ENCODE measurements at places on chromosomes 1 and 21. TPM values are rescaled to one million over a fixed set of nuclear protein-coding genes. Genes with fewer than 3 reads are reported as not detected.

DNA sequence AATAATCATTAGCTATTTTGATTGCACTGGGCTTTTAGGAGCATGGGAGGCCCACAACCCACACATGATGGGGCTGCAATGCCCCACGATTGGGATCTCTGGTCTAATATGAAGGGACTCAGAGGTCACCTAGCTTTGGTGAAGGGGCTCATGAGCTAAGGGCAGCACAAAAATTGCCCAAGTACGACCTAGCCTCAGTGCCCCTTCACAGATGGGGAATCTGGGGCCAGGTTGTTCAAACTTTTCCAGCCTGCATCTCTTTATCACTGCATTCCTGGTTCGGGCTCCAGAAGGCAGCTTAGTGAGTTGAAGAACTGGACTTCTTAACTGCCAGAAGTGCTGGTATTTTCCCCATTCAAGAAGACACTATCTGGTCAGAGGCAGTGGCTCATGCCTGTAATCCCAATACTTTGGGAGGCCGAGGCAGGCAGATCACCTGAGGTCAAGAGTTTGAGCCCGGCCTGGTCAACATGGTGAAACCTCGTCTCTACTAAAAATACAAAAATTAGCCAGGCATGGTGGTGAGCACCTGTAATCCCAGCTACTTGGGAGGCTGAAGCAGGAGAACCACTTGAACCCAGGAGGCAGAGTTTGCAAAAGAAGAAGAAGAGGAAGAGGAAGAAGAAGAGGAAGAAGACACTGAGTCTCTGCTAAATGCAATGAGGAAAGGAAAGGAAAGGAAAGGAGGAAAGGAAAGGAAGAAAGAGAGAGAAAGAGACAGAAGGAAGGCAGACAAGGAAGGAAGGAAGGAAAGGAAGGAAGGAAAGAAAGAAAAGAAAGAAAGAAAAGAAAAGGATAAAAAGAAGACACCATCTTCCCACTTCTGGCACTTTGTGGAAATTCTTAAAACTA lies 258.5 kb upstream of the IRF2BP2 start:
- H3K36me3 ChIP-seq: no peaks in the 10 kb centered on the region
- no peak for DNase-seq
- H3K4me1 ChIP-seq: peaks cover 64% of the 10 kb centered on the region
- no peak overlapping the region for H3K27ac ChIP-seq

GRCh38 chr21:36914244-36915013 lies 52.0 kb downstream of the HLCS start:
- peaks cover 19% of the 10 kb centered on the region for H3K4me1 ChIP-seq
- DNase-seq: no peak
- no peak overlapping the region for H3K4me3 ChIP-seq
- no peak overlapping the region for H3K27ac ChIP-seq
- no peaks in the 10 kb centered on the region for H3K36me3 ChIP-seq
- H3K27me3 ChIP-seq: no peaks in the 10 kb centered on the region

GRCh38 chr1:204480515-204480914 lies 14.1 kb downstream of the PIK3C2B start:
- no peaks in the 10 kb centered on the region for H3K27me3 ChIP-seq
- H3K4me1 ChIP-seq: peaks cover 95% of the 10 kb centered on the region
- peak overlapping the region; percentile 71 for H3K27ac ChIP-seq
- H3K36me3 ChIP-seq: no peaks in the 10 kb centered on the region
- DNase-seq: no peak

DNA sequence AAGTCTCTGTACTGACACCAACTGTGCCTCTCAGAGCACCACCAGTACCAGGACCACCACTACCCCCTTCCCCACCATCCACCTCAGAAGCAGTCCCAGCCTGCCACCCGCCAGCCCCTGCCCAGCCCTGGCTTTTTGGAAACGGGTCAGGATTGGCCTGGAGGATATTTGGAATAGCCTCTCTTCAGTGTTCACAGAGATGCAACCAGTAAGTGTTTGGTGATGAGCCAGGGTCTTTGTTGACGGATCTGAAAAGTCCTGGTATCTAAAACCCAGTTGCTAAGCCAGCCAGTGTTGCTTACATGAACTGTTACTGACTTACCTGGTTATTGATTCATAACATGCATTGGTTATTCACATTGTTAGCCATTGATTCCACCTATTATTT lies 1.1 kb downstream of the C1orf56 start:
- peak overlapping the region; percentile 94 for H3K27ac ChIP-seq
- peaks cover 51% of the 10 kb centered on the region for H3K4me1 ChIP-seq
- DNase-seq: no peak
- H3K36me3 ChIP-seq: peaks cover 22% of the 10 kb centered on the region
- H3K4me3 ChIP-seq: peak overlapping the region; percentile 96

DNA sequence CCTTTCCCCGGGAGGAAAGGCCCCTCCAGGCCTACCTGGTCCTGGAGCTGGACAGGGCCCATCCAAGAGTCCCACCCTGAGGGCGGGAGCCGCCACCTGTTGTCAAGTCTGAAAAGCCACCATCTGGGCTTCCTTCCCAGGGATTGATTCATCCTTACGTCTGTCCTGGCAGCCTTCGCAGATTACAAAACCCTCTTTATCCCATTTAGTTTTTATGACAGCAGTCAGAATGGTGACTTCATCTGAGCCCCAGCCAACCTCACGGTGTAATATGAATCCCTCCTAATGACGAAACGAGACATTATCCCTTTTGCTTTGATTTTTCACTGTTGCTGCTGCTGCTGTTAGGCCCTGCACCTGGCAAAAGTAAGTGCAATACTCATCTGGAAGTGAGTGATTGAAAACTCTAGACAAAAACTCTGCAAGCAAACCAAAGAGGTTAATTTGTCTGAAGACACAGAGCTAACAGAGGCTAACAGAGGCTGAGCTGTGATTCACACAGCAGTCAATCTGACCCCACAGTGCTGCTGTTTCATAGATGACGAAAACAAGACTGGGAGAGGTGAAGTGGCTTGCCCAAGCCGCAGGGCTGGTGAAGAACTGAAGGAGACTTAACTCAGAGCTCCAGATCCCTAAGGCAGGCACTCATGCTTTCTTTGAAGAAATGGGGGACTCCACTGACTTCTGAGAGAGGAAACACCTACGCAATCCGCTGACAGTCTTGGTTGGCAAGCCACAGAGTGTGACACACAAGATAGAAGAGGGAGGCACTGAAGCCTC lies 30.0 kb upstream of the S100A7 start:
- H3K4me3 ChIP-seq: no peak overlapping the region
- H3K36me3 ChIP-seq: no peaks in the 10 kb centered on the region
- peaks cover 26% of the 10 kb centered on the region for H3K4me1 ChIP-seq
- H3K27ac ChIP-seq: peak overlapping the region; percentile 81

- peak overlapping the region; percentile 47 for H3K27ac ChIP-seq
- H3K36me3 ChIP-seq: peaks cover 95% of the 10 kb centered on the region
- H3K27me3 ChIP-seq: no peaks in the 10 kb centered on the region
These were observed 60.6 kb upstream of the LAMC2 start for GRCh38 chr1:183125279-183125999.

ADORA3 gene
- 3.1 TPM for total RNA-seq

DNA sequence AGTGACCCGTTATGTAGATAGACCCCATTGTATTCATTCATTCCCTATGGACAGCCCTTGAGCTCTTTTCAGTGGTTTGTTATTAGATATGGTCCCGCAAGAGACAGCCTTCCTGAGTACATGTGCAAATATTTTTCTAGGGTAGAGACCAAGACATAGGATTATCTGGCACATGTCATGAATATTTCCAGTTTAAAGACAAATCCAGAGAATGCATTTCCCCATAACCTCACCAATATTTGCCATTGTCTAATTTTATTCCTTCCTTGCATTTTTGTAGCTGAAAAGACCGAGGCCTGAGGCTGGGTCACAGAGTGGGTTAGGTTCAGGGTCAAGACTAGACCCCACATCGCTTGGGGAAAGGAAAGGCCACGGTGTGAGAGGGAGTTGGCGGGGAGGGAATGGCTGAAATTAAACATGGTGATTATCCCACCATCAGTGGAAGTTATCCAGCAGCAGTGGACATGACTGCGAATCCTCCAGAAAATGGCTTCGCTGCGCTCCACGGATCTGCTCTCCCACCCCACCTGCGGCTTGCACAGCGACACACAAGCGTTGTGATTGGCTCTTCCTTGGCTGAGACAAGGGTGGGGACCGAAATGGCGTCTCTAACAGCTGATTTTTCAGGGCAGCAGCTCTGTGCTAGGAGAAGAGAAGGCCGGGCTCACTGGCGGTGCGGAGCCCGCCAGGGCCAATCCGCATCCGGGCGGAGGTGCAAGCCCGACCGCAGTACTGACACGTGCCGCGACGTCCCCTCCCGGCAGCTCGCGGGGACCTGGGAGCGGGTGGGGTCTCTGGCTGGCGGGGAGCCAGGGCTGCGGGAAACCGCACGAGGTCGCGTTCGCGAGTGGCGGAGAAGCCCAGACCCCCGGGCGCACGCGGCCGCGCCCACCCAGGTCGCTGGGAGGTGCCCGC lies 16.1 kb upstream of the STMN1 start:
- DNase-seq: peak; percentile 27
- peaks cover 17% of the 10 kb centered on the region for H3K27me3 ChIP-seq
- H3K27ac ChIP-seq: peak overlapping the region; percentile 76
- H3K36me3 ChIP-seq: no peaks in the 10 kb centered on the region
